ENCODE measurements at places on chromosomes 13 and 19.

- DNase-seq = no peak
Observed at GRCh38 chr13:36059321-36059720, 71.9 kb downstream of the DCLK1 start.

- no peak for DNase-seq
Observed at GRCh38 chr19:52691737-52692136, 43.1 kb downstream of the ZNF611 start.

DNA sequence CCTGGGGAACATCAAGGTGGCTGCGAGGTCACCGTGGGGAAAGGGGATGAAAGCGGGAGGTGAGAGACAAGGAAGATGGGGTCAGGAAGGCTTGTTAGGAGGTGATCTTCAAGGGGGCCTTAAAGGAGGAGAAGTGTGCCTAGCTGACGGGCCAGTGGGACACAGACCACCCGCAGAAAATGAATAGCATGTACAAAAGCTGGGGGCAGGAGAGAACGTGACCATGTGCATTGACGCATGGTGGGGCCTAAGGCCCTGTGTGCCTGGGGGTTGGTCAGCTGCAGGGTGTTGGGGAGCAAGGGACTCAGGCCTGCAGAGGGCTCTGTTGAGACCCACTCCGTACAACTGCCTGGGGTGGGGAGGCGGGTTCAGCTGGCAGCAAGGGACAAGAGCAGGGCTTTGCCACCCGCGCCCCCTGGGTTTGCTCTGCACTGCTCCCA is 5.9 kb downstream of the RAB8A start:
- peak; percentile 33 for DNase-seq

DNA sequence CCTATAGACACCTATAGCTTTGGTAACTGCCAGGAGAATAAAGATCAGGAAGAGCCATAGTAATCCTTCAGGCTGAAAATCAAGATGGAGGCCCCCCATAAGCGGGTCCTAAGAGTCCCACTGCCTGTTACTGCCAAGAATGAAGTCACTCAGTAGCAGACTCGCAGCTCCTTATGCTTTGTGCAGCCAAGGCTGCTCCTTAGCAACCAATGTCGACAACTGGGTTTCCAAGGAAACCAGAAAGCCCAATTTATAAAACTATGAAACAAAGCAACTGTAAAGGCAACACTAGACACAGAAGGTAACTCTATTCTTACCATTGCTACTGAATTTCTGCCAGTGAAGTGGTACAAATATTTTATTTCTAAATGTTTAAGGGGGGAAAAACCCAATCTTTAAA is 56.5 kb downstream of the DCLK1 start:
- no peak for DNase-seq

GRCh38 chr19:33032218-33032781 is 32.4 kb downstream of the RHPN2 start:
- DNase-seq = no peak

DNA sequence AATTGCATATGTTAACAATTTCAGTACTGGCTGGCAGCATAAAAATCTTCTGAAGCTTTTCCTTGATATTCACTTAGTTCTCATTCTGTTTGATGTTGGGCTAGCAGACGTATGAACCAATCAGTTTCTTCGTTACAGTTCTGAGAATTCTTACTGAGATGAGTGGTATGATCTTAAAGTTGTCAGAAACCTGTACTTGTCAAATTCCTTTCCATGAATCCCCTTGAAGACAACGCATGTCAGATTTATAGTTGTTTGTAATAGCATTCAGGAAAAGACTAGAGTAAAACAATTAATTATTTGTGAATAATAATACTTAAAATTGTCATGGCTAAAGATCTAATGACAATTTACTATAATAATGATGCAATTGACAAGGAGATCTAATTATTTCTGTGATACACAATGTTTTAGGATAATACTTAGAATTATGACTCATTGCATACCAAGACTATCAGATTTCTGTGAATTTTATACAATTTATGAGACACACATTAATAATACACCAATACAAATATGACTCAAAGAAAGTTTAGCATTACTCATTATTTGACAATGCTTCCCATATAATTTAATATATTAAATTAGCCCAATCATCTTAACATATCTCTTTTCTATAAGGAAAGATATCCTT is 447.2 kb downstream of the RFC3 start:
- no peak for DNase-seq

DNA sequence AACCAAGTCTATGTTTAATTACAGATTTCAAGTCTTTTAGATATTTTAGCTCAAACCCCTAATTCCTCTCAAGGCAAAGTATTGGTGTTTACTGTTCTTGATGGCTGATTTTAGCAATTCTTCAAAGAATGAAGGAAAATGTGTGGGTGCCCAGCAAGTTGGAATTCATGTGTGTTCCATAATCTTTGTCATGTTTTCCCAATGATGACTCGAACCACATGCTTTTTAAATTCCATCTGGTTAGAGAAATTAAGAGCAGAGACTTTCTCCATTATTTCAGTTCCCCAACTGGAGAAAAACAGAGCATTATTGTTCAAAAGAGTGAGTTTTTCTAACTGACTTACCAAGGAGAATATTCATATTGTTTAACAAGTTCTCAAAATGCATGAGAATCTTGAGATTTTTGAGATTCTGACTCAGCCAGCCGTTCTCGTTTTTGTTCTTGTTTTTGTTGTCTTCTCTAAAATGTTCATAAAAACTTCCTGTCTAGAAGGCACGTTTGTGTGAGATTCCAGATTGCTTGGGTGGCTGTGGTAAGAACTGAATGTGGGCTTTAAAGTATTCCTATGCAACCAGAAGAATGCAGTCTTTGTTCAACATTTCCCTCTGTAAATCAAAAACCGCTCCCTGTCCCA is 404.7 kb downstream of the IRS2 start:
- no peak for DNase-seq

- DNase-seq = no peak
Observed at GRCh38 chr19:30358319-30358718, 13.9 kb upstream of the ZNF536 start.

DNA sequence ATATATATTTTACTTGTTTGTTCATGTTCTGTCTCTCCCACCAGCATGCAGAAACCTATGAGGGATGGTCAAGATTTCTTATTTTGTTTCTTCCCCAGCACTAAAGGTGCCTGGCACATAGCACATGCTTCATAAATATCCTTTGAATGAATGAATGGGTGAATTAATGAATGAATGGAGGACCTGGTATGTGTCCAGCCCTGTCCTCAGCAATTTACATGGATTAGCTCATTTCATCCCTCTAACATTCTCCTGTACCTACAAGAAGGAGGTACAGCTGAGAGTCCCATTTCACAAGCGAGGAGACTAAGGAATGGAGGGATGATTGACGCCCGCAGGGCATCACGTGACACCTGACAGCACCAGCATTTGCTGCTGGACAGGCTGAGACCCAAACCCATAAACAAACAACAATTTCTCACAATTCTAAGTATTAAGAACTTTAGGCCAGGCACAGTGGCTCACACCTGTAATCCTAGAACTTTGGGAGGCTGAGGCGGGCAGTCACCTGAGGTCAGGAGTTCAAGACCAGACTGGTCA is 6.8 kb upstream of the BCAT2 start:
- DNase-seq = no peak

- DNase-seq = no peak
Observed at GRCh38 chr13:100290165-100290801, 201.4 kb downstream of the PCCA start.

DNA sequence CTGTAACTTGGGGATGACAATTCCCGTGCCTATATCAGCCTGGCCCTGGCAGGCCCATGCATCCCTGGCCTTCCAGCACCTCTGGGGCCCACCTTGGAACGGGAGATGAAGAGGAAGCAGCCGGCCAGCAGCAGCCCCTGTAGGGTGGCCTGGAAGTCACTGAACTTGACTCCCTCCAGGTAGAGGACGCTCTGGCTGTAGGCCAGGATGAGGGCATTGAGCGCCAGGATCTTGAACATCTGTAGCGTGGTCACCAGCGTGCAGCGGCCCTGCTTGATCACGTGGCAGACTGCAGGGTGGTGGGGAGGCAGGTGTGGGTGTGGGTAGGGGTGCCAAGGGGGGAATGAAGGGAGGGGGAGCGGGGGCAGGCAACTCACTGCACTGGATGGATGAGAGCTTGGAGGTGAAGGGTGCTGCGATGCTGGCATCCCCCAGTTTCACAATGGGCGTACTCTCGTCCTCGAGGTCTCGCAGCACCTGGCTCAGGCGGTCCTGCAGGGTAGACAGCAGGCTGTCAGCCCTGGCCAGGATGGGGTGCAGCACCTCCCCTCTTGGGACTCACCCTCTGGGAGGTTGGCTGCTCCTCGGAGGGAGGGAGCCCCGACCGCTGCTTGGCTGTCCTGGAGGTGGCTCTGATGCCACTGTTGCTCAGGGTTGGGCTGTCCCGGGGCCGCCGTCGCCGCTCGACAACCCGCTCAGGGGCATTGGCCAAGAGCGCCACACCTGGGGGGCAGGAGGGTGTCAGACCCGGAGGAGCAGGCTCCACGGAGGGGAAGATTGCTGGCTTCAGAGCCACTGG is 3.8 kb upstream of the GMIP start:
- no peak for DNase-seq
